CD4-positive, alpha-beta T cell treated with Interleukin-17A for 1 hour (primary cell): ENCODE measurements at places on chromosomes 5 and 9.

- DNase-seq = no peak
Measured at GRCh38 chr5:154196281-154196680, 5.7 kb downstream of the GALNT10 start.

GRCh38 chr9:119868694-119869093, 499.5 kb upstream of the BRINP1 start:
- DNase-seq = no peak

GRCh38 chr5:158514319-158514985, 585.3 kb downstream of the EBF1 start:
- no peak for DNase-seq

DNA sequence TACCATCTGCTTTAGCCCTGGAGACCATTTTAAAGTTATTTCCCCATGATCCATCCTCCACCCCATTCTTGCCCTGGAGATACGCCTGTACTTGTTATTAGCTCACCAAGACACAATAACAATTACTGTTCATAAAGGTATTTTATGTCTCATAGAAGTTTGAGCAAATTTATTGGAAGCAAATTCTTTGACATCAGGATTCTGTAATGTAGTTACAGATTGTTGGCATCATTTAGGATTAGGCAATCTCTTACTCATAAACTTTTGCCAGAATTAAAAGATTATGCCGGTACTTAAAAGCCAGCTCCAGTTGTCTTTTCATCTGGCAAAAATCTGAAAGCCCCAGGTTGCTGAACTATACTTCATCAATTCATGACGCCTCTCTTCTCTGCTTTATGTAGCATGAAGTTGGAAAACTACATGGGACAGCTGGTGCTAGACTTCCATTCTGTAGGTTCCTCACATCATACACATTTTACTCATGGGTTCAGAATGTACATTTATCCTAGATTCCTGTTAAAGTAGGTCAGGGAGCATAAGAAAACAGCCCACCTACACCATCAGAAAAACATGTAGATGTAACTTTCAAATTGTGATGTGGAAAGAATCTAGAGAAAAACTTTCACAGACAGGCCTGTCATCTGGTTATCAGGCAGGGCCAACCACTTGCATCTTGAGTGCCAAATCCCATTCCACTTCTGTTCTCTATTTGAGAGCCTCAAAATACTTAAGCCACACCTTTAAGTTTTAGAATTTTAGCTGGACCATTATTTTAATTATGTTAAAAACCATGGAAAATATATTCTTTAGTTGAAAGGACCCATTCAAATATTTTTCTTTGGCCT, 14.0 kb downstream of the ATP10B start:
- DNase-seq = no peak

GRCh38 chr9:127463382-127463781, 12.1 kb downstream of the LRSAM1 start:
- no peak for DNase-seq

- no peak for DNase-seq
Measured at GRCh38 chr9:109923806-109924205, 143.8 kb downstream of the PALM2AKAP2 start.

DNA sequence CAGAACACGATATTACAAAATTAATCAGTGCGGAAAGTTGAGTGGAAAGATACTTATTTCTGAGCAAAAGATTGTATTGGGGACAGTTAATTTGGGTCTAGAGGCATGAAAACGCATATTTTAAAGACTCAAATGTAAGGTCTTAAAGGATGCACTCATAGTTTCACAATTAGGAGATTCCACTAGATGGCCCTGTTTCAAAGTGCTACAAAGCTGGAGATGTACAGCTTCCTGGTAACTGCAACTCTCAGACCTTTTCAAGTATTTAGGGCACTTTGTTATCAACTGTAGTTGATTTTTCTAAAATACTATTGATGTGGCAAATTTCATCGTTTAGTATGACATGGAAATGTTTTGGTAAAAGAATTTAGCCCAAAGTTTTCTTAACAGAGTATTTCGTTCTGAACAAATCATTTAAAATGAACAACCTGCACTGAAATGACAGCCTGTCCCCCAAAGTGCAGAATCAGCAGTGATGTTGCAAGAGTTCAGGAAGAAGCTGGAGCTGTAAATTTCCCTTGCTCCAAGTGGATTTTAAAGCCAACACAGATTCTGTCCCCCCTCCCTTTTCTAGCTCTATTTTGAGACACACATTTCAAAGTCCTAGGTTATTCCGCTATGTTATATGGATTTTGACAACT, 16.2 kb upstream of the NDUFB6 start:
- peak; percentile 31 for DNase-seq

- DNase-seq = no peak
Measured at GRCh38 chr5:56359809-56360685, 126.9 kb upstream of the ANKRD55 start.

DNA sequence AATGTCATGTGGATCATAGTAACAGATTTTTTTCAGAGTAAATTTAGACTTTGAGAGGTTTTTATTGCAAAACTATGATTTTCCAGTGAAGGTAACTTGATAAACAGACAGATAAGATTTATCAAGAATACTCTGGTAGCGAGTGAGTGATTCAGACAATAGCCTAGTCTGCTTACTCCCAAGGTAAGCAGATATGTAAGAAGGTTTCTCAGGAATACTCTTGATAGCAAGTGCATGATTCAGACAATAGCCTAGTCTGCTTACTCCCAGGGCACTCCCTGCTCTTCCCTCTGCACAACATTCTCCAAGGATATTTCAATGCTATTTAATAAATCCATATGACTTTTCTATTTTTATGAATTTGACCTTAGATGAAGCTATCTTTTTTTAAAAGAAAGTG, 1881.5 kb downstream of the EFNA5 start:
- DNase-seq = no peak

DNA sequence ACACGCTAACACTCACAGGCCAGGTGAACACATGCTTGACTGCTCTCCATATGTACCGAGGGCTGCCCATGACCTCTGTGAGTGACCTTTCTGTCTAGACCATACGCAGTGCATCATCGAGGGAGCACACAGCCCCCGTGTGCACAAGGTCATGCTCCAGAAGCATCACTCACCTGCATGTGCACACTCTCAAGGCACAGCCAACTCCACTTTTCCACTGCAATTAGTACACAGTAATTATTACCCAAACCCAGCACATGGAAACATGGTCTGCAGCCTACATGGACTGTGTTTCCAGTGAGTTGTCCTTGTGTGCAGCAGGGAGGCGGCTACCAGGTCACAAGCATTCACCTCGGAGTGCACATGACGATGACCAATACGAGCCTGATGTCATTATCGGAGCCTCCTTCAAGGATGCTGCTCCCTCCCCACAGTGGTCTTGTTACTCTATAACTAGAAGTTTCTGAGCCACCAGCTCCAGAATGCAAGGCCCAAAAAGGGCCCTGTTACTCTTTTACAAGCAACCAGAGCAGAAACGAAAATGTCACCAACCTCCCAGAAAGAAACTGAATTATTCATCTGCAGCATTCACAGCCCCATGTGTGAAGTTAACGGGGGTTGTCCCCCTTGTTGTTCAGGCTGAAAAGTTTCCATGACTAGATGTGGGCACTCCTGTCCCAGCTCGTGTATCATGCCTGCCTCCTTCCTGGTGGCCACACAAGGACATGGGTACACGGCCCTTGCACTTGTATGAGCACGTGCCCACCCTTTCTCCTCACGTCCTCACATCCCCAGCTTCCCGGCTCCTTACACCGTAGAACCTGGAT, 31.2 kb downstream of the SEMA4D start:
- no peak for DNase-seq

- DNase-seq = no peak
Measured at GRCh38 chr5:35342664-35343063, 112.4 kb upstream of the PRLR start.

DNA sequence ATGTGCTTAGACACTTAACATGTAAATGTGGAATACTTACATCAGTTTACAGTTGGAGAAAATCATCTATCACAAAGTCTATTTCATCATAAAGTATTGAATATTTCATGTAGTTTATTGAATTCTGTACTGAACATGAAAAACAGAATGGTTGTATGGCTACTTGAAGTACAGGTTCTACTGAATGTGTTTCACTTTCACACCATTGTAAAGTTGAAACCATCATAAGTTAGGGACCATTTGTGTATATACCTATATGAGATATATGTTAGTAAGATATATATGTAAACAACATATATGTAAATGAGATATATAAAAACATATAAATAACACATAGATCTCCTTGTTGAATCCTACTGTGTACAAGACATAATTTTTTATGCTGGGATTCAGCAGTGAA, 63.0 kb upstream of the TAF11L2 start:
- no peak for DNase-seq

DNA sequence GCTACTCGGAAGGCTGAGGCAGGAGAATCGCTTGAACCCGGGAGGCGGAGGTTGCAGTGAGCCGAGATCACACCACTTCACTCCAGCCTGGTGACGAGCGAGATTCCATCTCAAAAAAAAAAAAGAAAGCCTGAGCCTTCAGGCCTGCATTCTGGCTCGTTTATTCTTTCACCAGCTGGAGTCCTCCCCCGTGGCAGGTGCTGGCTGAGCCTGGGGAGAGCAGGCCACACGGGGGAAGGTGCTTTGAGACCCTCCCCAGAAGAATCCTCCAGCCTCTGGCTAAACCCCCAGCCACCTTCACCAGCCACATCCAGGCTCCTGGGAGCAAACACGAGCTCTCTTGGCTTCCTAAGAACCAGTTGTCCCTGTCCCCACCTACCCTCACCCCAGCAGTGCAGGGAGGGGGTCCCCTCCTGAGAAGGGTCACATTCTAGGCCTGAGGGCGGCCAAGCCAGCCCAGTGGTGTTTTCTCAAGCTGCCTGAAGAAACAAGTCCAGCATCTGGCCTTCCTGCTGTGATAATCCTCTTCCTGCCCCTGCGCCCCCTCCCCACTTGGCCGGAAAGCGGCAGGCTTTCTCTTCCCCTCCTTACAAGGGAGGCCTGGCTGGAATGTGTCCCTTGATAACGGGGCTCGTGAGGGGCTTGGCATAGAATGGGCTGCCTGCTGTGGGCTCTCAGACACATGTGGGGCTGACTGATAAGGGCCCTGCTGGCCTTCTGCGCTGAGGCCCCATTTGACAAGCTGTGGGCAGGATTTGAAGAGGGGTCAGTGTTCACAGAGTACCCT, 41.5 kb downstream of the PLPP7 start:
- DNase-seq = no peak

GRCh38 chr5:116569999-116570398, 4.6 kb downstream of the SEMA6A start:
- DNase-seq = no peak

DNA sequence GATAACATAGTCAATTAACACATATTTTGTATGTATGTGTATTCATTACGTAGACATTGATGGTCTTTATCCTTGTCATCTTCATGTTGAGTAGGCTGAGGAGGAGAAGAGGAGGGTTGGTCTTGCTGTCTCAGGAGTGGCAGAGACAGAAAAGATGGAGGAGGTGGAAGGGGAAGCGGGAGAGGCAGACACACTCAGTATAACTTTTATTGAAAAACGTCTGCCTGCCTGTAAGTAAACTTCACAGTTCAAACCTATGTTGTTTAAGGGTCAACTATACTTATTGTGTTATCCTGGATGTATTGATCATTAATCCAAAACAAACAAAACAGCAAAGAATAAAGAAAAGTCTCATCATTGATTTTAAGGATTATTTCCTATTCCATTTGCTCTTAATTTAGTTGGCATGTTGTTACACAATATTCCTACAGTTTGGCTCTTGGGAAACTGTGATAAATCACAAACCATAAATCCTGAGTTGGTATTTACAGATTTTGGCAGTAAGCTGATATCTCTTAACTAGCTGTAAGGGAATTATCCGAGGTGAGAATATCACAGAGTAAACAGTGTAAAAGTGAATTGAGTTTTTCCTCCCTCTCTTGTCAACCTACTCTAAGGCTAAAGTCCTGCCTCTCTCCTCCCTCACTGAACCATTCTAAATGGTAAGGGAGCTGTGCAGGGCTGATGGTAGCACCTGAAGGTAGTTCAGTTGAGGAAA, 487.2 kb downstream of the SPATA31D1 start:
- no peak for DNase-seq

GRCh38 chr5:173869316-173869715, 18.8 kb upstream of the CPEB4 start:
- no peak for DNase-seq

DNA sequence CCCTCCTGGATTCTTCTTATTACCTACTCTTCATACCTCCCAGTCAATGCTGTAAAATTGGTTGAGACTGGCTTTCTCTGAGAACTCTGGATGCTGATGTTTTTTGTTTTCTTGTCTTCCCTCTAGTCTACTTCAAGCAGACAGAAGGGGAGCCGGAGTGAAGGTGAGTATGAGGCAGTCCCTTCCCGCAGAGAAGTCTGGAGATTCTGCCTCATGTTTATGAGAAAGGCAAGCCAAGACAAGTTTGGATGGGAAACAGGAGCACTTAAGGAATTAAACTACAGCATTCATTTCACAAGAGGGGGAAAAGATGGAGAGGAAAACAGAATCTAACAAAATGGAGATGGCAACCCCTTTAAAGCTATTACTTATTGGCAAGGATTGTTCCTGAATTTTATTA, 246.1 kb downstream of the TRIM32 start:
- DNase-seq = no peak

DNA sequence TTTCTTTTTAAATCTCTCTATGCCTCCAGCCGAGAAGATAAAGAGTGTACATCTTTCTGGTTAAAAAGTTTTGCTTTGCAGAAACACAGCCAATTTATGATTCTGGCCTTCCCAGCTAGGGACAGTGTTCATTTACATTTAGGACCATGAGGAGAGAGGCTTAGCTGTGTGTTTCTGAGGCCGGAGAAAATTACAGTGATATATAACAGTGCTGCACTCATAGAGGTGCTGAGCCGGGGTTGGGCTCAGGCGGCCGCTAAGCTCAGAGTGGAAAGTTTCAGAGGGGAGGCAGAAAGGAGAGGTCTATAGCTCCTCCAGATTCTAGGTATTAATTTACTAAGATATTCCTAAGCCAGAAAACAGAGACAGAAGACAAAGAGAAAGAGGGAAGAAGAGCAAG, 37.0 kb upstream of the LCP2 start:
- peak; percentile 19 for DNase-seq

- no peak for DNase-seq
Measured at GRCh38 chr9:111348821-111349271, 18.8 kb upstream of the OR2K2 start.

- no peak for DNase-seq
Measured at GRCh38 chr5:176519810-176520720, 17.1 kb downstream of the RNF44 start.

GRCh38 chr5:68074048-68074632, 141.4 kb upstream of the PIK3R1 start:
- no peak for DNase-seq

DNA sequence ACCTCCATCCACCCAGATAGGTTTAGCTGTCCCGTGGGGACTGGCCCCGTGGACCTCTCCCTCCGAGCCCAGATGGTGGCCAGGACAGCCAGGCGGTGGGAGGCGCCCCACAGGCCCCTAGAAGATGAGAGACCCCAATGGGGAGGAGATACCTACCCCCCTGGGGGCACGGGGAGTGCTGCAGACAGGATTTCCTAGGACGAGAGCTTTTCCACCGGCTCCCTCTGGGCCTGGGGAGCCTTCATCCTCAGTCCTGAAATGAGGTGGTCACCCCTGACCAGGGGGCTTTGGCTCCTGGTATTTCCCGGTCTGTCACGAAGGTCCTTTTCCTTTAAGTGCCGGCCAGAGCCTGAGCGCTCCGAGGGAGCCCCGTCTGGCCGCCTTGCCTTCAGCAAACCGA, 46.8 kb downstream of the MRPL36 start:
- DNase-seq = no peak

GRCh38 chr5:17114715-17115599, 102.5 kb upstream of the BASP1 start:
- no peak for DNase-seq

- DNase-seq = no peak
Measured at GRCh38 chr5:132444841-132445639, 45.5 kb downstream of the IRF1 start.
